ENCODE measurements at places on chromosomes 2 and 18.

DNA sequence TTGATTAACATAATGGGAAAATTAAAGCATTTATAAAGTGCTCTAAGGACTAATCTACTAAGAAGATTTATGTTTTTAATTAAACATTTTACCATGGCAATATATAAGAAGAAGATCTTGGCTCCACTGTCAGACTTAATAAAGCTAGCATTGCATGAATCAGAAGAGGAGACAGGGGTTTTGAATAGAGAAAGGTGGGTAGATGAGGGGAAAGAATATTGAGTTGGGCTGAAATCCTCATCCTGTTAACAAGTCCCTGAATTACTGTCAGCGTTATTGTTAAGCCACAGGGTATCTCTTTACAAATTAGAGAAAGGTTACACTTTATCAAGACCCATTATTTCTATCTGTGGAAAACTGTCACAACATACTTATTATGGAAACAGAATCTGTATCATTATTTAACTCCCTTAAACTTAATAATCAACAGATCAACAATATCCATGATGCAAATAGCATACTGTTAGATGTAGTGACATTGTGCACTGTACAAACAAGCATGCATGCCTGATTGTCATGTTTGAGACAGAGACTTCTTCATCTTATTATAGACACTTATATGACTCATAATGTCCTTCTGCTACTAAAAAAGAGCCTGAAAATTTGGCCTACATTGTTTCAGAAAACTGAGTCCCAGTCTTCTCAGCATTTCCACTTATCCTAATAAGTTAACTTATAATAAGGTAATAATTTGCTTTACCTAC, 304.1 kb downstream of the NRXN1 start:
- DNase-seq, result no peak

- no peak for DNase-seq
Measured at GRCh38 chr2:186862869-186863709, 14.1 kb upstream of the ZSWIM2 start.

GRCh38 chr2:147181351-147182029, 663.3 kb upstream of the ACVR2A start:
- DNase-seq, result no peak

GRCh38 chr18:21593540-21594257, 6.8 kb downstream of the ESCO1 start:
- DNase-seq, result no peak

GRCh38 chr18:54737986-54738385, 90.3 kb upstream of the RAB27B start:
- DNase-seq, result no peak

DNA sequence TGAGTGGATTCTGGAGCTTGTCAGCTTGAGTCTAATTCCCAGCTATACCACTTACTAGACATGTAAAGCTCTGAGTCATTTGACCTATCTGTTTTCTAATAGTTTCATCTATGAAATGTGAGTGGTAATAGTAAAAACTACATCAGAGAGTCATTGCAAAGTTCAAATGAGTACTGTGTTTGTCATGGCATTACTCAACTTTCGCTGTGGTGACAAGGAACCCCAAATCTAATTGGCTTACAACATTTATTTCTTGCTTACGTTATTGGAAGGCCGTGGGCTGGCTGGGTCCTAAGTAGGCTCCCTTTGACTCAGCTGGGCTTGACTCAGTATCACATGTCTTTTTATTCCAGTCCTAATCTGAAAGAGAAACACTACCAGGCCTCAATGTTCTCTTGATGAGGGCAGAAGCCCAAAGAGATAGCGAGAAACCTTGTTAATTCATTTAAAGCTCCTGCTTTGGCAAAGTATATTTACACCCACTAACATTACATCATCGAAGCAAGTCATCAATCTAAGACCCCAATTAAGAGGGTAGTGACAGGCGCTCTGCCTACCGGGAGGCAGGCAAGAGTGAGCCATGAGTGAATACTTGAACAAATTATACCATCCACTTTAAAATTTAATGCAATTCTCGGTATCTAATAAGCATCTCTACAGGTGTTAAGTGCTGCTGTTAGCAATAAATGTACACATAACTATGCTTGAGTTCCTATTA, 431.8 kb upstream of the SPHKAP start:
- no peak for DNase-seq

GRCh38 chr2:98050070-98050469, 36.9 kb upstream of the VWA3B start:
- no peak for DNase-seq

DNA sequence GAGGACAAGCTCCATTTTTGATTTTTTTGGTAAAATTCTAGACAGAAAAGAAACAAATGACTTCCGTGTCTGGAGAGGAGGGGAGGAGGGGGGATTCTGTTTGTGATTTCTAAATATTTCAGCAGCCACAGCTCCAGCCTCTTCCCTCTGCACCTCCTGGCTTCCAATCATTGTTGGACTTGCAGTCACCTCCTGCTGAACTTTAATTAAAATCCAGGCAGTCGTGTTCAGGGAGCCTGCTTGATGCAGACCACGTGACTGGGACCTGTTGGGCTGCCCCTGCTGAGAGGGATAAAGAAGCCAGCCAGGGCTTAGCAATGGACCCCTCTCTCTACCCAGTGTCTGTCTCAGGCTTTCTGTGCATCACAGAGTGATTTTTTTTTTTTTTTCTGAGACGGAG, 115.1 kb downstream of the SH3BP4 start:
- no peak for DNase-seq

DNA sequence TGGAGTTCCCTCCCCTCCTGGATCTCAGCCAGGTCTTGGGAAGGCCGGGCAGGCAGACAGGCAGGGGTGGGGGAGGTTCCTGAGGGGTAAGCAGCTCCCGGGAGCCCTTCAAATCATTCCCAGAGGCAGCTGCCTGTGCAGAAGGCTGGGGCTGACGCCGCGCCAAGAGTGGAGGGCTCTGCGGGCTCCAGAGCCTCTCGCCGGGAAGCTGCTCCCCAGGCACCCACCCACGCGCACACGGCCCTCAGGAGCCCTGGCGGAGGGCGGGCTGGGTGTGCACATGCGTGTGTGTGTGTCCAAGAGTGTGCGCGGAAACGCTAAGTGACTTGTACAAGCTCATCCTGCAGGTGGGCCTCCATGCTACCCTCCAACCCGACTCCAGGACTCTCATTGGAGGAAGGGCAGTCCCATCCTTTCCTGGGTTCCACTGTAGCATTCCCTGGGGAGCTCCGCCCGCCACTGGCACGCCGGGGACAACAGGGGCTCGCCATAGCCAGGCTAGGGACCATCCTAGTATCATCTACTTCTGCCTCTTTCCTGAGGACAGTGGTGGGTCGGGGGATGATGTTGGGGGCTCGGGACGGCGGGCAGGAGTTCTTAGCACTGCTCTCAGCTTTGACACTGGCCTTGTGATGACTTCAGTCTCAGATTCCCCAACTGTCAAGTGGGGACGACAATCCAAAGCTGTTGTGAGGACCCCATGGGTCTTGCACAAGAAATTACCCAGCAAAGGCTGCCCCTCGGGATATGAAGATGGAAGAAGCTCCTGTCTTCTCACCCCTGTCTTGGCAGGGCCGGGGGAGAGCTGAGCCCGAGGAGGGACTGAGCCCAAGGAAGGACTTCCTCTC, 50.3 kb downstream of the INHBB start:
- no peak for DNase-seq

GRCh38 chr2:168156661-168157060, 90.7 kb downstream of the STK39 start:
- DNase-seq, result no peak

DNA sequence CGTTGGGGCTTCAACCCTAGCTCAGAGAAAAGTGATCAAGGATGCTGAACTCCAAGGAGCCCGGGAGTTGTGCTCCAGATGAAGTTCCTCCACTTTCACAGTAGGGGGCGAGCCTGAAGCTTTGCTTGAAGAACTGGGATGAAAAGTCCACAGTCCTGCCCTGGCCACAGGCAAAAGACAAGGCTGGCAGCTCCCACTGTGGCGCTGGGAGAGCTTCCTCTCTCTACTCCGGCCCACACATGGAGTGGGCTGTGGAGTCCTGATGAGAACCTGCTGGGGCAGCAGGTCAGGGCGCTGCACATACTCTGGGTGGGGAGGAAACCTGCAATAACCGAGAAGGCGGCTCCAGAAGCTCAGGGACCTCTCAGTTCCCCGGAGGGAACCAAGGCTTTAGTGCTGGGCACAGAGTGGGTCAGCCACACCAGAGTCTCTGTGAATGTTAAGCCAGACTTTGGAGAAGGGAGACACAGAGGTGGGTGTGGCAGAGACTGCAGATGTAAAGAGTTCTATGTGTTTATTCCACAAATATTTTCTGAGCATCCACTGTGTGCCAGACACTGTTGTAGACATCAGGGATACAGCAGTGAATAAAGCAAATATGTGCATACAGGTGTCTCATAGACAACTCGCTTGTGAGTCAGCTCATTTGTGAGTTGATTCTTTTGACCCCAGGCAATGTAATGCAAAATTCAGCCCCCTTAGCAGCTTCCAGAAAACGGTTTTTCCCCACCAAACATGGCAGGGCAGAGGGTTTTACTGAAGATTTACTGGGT, 48.0 kb upstream of the MRPL33 start:
- peak; percentile 51 for DNase-seq

DNA sequence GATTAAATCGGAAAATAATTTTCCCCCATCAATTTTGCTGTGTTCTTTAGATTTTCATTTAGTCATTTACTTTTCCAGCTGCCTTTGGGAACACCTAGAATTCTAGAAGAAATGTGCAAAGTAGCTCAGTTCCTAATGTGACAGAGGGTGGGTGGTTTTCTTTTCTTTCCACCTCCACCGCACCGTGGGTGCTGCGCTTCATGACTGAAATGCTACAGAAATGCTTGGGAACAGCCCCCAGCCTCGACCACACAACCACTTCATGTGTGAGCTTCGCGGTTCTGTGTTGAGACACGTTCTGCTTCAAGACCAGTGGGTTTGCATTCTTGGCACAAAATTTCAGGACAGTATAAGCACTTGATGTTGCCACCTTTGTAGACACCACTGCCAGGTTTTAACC, 30.9 kb downstream of the E2F6 start:
- no peak for DNase-seq

GRCh38 chr2:128282246-128282975, 36.3 kb downstream of the HS6ST1 start:
- DNase-seq, result no peak

DNA sequence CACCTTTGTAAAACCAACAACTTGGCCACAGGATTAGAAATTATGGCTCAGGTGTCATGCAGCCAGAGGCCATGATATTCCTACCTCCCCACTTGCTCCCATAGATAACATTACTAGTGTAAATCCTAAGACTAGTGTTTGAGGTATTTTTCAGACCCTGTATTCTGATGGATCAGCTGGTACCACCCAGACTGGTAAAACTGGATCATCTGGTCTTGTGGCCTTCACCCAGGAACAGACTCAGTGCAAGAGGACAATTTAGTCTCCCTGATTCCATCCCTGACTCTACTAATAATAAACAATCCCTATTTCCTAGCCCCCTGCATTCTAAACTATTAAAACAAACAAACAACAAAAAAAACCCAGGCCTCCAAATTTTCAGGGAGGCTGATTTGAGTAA, 121.0 kb downstream of the ALPK2 start:
- no peak for DNase-seq

DNA sequence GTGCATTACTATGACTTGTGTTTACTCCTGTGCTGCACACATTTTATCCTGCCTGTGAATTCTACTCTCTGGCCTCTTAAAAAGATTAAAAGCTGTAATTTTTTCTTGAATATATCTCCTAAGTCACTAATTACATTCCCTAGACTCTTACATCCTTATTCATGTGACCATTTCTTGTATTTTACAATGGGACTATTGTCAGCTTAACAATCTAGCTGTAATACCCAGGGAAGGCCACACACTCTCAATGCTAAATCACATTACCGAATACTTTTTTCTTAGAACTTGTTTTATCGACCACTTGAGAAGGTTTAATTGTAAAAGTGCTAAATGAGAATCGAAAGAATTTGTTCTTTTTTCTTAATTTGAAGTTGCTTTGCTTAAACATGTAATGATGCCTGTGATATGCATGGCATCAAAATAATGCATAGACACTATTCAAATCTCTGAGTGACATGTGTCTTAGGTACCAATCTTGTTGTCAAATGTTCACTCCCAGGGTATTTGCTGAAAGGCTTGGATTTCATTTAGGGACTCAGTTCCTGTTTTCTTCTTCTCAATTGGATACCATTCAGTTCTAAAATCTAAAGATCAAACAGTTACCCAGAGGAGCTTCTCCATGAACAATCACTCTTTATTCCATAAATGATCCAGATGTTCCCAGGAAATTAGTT, 498.5 kb downstream of the DPP10 start:
- DNase-seq, result no peak

GRCh38 chr2:120421126-120421829, 75.3 kb downstream of the INHBB start:
- no peak for DNase-seq

- no peak for DNase-seq
Measured at GRCh38 chr2:19137433-19137832, 221.0 kb downstream of the OSR1 start.

GRCh38 chr18:50880119-50880465, 1.2 kb downstream of the ME2 start:
- no peak for DNase-seq

- DNase-seq, result no peak
Measured at GRCh38 chr2:218345491-218346236, 11.0 kb upstream of the CATIP start.

GRCh38 chr18:51614033-51614432, 416.6 kb upstream of the MEX3C start:
- no peak for DNase-seq

- no peak for DNase-seq
Measured at GRCh38 chr2:104465981-104466380, 387.9 kb upstream of the POU3F3 start.

GRCh38 chr2:217973008-217973787, 29.6 kb downstream of the TNS1 start:
- DNase-seq, result no peak

DNA sequence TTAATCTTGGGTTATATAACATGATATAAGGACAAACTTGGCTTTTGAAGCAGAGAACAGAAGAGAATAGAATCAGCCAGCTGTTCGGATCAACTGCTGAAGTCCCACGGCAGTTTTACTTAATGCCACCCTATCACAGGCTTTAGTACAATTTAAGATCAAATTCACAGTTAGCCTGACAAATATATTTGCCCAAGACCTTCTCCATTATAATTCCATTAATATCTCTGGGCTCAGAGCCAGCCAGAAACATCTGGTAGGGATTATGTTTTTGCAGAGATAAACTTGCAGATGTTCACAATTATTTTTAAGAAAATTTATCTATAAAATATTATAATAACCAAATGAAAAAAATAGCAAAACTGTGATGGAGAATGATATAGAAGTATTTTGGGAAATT, 381.4 kb downstream of the RAD51AP2 start:
- no peak for DNase-seq

GRCh38 chr2:143736904-143737303, 607.7 kb downstream of the ARHGAP15 start:
- no peak for DNase-seq

DNA sequence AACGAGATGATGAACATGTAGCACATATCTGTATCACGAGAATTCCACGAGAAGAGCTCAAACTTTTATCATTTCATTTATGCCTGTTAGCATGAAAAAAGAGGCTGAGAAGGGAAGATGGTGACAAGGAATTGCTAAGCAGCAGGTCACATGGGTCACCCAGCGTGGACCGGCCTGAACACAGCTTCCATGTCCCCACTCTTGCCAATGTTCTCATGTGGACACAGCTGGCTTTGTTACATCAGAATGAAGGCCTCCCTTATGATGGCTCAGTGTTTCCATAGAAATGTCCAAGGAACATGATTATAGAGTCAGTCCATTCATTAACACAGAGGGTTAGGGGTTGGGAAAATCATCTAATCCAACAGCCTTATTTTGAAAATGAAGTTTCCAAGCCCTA, 215.4 kb downstream of the CMPK2 start:
- no peak for DNase-seq

- DNase-seq, result no peak
Measured at GRCh38 chr2:49294225-49294624, 139.9 kb upstream of the FSHR start.

- DNase-seq, result no peak
Measured at GRCh38 chr2:96186562-96186961, 22.1 kb downstream of the STARD7 start.

Data from activated CD8-positive, alpha-beta T cell treated with anti-CD3 and anti-CD28 coated beads, Interleukin-2, amount 10 ng/mL, durations not matched to agents 7 days and 5 days (primary cell).